Activated CD4-positive, alpha-beta T cell treated with anti-CD3 and anti-CD28 coated beads for 36 hours (primary cell): ENCODE measurements at places on chromosomes 16 and 17.

DNA sequence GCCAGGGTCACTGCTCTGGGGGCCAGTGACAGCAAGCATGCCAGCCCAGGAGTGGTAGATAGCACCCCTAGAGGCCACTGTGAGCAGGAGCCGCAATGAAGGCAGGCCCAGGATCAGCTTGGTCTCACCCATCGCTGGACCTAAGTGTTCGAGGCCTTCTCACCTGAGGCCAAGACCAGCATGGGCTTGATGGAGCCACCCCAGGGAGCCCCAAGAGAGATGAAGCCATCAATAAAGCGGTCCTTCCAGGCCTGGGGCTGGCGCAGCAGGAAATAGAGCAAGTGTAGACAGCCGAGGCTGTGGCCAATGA lies 1.8 kb downstream of the LCAT start:
- peak; percentile 56 for DNase-seq

- no peak for DNase-seq
These were observed 257.9 kb upstream of the CACNG5 start for GRCh38 chr17:66577041-66577440.

- DNase-seq: no peak
These were observed 71.6 kb downstream of the CDK5R1 start for GRCh38 chr17:32558326-32558955.

DNA sequence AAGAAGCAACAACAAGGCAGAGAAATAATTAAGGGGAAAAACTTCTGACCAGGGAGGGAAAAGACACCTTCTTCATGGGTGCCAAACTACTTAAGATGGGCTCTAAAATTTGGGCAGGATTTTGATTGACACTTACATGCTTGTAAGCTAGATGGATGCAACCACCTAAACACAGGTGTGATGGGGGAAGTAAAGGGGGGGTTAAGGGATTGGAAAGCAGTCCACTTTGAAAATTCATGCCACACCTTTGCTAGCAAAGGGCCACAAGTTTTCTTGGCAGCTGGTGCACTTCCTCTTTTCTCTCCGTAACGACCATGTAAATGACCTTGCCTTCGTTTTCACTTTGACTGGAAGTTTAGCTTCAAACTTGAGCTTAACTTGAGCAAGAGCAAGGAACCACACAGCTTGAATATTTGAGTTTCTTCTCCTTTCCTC lies 14.3 kb upstream of the PRKAR1A start:
- DNase-seq: no peak

- DNase-seq: no peak
These were observed 1.3 kb downstream of the METRN start for GRCh38 chr16:716200-716568.

DNA sequence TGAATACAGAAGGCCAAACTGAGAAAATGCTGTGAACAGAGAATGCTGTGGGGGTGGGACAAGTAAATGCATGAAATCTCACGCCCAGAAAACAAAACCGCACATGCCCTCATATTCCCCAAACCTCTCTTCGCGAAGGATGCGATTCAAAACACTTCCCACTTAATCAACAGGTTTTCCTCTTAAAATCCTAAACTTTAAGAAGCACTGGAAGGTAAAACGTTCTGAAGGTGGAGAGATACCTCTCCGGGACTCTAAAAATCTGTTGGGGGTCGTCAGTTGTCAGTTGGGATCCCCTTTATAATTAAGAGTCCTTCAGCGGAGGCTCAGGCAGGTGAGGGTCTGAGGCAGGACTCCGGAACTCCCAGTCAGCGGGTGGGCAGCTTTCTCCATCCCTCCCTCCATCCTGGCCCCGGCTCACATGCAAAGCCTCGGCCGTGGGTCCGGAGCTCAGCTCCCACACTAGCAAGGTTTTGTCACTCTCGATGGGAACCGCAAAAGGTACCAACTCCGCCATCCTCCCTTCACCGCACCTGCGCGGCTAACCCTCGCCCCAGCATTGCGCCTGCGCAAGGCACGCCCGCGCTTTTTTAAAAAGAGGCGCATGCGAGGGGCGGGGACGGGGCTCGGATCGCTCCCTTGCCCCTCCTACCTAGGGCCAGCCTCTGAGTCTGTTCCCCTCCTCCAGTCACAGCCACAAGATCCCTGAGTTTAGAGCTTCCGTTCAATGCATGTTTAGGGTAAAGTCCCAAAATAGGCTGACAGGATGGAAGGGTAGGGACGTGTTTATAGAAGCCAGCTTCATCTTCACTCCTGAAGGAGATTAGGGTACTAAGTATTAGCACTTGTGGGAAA lies at the start of gene RDM1:
Gene RDM1 (minus strand): TSS at position 563 of the 855 bp plus-strand sequence. CDS start 46 bp downstream, at position 517.
- peak; percentile 95 for DNase-seq

GRCh38 chr16:3625911-3626732 lies 14.7 kb upstream of the SLX4 start:
- DNase-seq: no peak

DNA sequence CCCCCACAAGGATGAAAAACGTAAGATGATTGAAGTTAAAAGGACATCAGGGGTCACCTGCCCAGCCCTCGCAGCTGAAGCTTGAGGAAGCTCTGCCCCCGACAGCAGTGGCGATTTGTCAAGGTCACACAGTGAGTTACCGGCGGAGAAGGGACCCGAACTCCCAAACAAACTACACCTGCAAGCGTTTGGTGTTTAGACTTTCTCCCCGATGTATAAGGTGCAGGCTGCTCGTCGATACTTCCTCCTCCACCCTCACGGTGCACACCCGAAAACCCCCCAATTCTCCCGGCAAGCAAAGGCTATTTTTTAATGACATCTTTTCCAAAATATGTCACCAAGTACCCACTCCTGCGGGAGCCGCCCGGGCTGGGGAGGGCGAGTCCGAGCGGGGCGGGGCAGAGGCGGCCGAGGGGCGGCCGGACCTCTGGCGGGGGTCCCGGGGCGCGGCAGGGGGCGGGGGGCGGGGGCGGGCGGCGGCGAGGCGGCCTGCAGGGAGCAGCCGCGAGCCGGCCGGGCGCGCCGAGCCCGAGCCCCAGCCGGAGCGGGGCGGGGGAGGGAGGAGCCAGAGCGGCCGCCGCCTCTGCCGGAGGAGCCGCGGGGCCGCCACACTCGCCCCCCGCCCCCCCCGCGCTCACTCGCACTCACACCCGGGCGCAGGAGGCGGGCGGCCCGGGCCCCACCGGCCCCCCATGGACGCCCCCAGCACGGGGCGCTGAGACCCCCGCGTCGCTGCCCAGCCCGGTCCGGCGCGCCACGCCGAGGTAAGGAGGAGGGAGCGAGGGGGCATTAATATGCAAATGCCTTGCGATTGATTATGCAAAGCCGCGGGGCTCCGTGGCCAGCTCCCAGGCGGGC lies at the start of gene THRA:
Gene THRA (plus strand): TSS at position 637 of the 858 bp plus-strand sequence. CDS start 11,524 bp downstream, outside the sequence.
- DNase-seq: peak; percentile 82

- DNase-seq: no peak
These were observed 52.3 kb downstream of the CYB5D2 start for GRCh38 chr17:4195306-4195705.

GRCh38 chr17:45747911-45748310 lies 36.2 kb upstream of the CRHR1 start:
- no peak for DNase-seq

- DNase-seq: no peak
These were observed 17.3 kb downstream of the LGALS3BP start for GRCh38 chr17:78962345-78962983.

DNA sequence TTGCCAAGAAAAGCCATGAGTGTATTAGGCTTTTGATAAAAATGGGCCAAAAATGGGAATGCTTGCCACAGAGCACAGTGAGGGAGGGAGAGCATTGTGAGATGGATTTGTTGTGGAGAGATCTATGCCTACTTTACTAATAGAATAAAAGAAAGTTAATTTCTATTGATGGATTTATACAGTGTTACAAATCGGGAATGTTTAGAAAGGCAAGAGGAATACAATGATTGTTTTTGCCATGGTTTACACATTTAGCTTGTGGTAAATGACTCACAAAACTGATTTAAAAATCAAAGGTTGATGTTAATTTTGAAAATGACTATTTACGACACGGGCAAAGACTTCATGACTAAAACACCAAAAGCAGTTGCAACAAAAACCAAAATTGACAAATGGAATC lies 16.6 kb downstream of the CCL4 start:
- no peak for DNase-seq

DNA sequence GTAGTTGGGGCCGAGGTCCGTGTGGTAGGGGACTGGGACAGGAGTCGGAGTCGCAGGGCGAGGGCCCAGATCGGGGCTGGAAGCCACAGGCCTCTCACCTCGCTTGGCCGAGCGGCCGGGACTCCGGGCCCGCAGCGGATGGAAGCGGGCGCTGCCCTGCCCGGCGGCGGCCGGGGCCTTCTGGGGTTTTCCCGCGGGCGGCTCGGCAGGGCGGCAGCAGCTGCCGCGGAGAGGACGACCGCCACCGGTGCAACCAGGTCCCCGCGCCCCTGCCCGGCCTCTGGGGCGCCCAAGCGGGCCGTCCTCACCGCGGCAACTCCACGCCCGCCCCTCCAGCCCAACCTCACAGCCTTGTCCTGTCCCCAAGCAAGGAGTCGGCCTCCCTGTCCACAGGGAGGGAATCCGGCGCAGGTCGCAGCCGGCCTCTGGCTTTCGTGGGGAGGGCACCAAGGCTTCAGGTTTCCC lies 15.6 kb upstream of the UTP6 start:
- no peak for DNase-seq

- no peak for DNase-seq
These were observed 51.2 kb upstream of the KDM8 start for GRCh38 chr16:27152121-27152520.

- no peak for DNase-seq
These were observed 42.3 kb upstream of the CCNF start for GRCh38 chr16:2386990-2387389.

DNA sequence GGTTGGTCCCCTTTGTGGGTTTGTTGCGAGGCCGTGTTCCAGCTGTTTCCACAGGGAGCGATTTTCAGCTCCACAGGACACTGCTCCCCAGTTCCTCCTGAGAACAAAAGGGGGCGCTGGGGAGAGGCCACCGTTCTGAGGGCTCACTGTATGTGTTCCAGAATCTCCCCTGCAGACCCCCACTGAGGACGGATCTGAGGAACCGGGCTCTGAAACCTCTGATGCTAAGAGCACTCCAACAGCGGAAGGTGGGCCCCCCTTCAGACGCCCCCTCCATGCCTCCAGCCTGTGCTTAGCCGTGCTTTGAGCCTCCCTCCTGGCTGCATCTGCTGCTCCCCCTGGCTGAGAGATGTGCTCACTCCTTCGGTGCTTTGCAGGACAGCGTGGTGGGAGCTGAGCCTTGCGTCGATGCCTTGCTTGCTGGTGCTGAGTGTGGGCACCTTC lies 27.3 kb upstream of the STH start:
- no peak for DNase-seq

GRCh38 chr17:45261577-45262515 lies at the start of gene SPATA32:
Gene SPATA32 (minus strand): TSS chr17:45262094. CDS start chr17:45262016, 78 bp downstream.
- DNase-seq: peak; percentile 81

GRCh38 chr16:51440131-51440889 lies 289.2 kb upstream of the SALL1 start:
- DNase-seq: no peak

DNA sequence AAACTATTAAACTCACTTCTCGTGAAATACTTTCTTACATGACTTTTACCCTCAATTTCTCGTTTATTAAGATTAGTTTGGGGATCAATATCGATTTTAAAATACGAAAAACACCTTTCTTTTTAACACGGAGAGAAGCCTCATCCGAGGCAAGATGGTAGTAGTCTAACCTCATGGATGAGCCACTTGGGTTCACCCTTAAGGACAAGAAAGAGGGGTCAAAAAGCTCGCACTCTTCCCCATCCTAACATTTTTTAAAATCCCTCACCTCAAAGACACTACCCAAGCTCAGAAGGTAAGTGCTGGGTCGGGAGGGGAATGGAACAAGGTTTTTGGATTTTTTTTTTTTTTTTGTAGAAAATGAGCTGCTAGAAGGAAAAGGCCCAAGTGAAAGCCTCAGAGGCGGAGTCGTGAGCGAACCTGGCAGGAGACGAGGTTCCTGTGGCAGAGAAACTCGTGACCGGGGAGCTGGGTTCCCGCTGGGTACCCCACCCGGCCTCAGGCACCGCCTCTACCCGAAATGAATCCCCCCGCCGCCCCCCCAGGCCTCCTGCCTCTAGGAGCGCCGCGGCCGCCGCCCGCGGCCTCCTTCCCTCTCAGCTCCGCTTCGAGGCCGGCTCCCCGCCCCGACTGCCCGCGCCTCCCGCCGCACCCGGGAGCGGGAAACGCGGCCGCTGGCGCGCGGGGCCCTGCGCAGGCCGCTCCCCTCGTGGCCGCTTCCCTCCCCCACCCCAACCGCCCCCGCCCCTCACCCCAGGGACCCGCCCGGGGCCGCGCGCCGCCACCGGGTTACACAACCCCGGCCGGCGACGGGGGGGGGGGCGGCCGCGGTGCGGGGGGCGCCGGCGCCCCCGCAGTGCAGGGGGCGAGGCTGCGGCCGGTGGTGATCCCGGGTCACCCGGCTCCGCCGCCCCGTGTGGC lies 1.6 kb downstream of the NUFIP2 start:
- DNase-seq: peak; percentile 72
